Activated T-helper 1 cell treated with Interleukin-2 at 50 U/mL for 16 hours (primary cell): ENCODE measurements at places on chromosomes 13 and 19.

DNA sequence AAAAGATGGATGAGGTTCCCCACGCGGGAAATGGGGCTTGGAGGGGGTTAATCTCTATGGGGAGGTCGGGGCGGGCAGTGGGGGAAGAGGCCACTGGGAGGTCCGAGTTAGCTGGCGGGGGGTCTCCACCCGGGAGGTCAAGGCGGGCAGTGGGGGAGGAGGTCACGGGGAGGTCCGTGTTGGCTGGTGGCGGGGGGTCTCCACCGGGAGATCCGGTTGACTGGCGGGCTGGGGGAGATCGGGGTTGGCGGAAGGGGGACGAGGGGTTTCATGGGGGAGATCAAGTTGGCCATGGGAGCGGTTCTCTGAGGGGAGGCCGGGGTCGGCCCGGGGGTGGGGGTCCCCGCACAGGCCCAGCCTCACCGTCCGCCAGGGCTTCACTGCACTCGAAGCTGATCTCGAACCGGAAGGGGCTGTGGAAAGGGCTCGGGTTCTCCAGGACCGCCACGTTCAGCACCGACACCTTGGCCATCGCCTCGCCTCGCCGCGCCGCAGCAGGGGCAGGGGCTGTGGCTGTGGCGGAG lies 342 bp downstream of the ASF1B start:
- no peak for DNase-seq

DNA sequence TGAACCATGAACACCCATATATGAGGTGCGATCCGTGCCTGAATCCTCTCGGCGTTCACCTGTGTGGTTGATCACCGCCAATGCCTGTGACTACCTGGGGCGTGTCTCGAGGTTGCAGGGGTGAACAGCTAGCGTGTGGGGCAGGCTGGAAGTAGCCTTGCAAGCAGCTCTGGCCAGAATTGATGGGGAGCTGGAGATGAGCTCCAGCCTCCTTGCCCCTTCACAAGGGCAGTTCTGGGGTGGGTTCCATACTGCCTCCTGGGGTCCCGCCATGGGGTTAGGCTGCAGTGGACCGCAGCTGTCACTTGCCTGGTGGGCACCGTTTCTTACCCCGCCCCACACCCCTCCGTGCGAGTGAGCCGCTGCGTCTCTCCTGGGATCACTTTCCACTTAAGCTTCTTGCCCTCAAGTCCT lies 154.5 kb upstream of the SOX1 start:
- DNase-seq: no peak

- DNase-seq: no peak
These were observed 27.0 kb downstream of the ZMYM5 start for GRCh38 chr13:19836472-19836871.

DNA sequence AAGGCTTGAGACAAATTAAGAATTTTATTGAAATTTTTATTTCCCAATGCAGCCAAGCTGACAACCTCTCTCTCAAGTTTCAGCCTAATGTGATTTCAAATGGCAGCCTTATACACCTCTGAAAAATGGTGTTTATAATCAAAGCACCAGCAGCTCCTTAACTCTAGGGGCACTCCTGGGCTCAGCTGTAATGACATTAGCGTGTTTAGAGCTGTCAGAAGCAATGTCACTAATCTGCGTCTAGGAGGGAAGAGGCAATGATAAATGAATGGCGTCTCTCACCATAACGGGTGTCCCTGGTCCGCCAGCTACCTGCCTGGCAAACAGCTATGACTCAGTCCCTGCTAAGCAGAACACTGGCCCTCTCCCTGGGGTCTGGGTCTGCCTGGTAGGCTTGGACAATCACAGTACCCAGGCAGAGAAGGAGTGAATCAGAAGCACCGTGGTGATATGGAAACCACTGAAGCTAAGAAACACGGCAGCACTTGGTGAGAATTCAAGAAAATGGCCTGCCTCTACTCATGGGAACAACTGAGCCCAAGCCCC lies 131.8 kb upstream of the VSTM2B start:
- DNase-seq: no peak

DNA sequence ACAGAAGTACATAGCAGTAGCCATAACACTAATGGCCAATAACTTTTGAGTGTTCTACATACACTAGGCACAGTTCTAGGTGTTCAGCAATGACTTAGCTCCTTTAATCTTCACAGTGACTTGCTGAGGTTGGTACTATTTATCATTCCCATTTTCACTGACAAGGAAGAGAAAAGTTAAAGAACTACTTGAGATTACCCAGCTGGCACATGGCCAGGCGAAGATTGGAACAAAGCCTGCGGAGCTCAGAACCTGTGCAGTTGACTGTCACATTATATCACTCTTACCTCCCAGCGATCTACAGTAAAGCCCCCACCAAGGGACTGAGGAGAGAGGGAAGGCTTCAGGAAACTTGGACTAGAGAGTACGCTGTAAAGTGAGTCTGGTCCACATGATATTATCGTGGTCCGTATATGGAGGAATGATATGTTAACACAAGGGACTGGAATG lies 42.4 kb upstream of the WDFY2 start:
- DNase-seq: no peak

- no peak for DNase-seq
These were observed 30.9 kb upstream of the MED4 start for GRCh38 chr13:48125794-48126228.

GRCh38 chr19:4391701-4392483 lies 8.5 kb downstream of the SH3GL1 start:
- no peak for DNase-seq

- no peak for DNase-seq
These were observed 81.7 kb downstream of the KLF12 start for GRCh38 chr13:74052402-74052928.

GRCh38 chr13:33307843-33308242 lies 22.3 kb upstream of the STARD13 start:
- no peak for DNase-seq

- no peak for DNase-seq
These were observed 45.4 kb upstream of the CALM3 start for GRCh38 chr19:46555628-46556280.

GRCh38 chr19:44757057-44757734 lies 8.7 kb downstream of the BCL3 start:
- no peak for DNase-seq

DNA sequence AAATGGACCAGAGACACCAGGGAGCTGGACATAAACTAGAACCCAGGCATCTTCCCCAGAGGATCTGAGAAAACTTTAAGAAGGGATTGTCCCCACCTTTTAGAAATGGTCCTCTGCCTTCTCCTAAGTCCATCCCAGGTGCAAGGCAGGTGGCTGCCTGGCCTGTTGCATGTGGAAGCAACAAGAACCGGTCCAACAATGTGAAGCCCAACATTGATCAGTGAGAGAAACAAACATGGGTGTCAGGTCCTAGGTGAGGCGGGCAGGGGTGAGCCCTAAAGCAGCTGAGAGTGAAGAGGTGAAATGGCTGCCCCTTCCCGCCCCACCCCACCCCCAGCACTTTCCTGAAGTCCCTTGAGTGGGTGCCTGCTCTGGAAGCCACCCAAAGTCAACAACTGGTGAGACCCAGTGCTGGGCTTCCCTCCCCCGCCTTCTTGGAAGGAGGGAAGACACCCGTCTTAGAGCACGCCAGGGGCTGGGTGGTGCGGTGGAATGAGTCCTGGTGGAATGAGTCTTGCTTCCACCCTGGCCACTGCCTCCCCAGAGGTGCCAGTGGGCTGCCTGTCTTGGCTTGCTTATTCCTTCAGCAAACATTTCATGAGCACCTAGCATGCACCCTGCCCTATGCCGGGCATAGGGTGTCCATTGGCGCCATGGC lies 1.7 kb downstream of the AP1M1 start:
- no peak for DNase-seq

DNA sequence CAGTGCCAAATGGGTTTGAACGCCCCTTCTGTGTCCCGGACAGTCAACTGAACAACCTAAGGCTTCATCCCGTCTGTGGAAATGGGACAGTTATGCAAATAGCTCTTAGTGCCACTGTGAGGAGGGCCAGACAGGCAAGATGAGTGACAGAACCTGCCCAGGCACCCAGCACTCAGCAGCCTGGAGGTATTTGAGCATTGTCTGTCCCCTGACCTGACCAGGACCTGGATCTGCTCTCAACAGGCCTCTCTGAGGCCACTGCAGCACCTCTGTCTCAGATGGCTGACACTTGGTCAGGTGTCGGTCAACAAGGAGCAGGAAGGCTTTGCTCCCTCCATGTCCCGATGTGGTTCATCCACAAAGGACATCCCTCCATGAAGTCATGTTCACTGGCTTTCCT lies 67.9 kb downstream of the CCDC70 start:
- DNase-seq: no peak
